ENCODE measurements at places on chromosomes 12 and 14. TPM values are rescaled to one million over a fixed set of nuclear protein-coding genes. Genes with fewer than 3 reads are reported as not detected.

The REC8 gene
- total RNA-seq: 92.8 TPM

The PAPOLA gene
- total RNA-seq: 189 TPM

The FOXN4 gene
- not detected for total RNA-seq

The IRAK3 gene
- 0.20 TPM for total RNA-seq

The KRT76 gene
- total RNA-seq: not detected

The GMFB gene
- total RNA-seq: 31.2 TPM

The CPM gene
- total RNA-seq: 6.1 TPM

The CNIH1 gene
- 39.8 TPM for total RNA-seq

The KRT82 gene
- not detected for total RNA-seq

The TBC1D30 gene
- total RNA-seq: 0.47 TPM

The TSHR gene
- not detected for total RNA-seq

The MANSC4 gene
- total RNA-seq: not detected

The KRT3 gene
- total RNA-seq: not detected

The PLCZ1 gene
- total RNA-seq: not detected
